NCI-H1105 (cell line): ENCODE measurements at places on chromosomes 7 and 10.

DNA sequence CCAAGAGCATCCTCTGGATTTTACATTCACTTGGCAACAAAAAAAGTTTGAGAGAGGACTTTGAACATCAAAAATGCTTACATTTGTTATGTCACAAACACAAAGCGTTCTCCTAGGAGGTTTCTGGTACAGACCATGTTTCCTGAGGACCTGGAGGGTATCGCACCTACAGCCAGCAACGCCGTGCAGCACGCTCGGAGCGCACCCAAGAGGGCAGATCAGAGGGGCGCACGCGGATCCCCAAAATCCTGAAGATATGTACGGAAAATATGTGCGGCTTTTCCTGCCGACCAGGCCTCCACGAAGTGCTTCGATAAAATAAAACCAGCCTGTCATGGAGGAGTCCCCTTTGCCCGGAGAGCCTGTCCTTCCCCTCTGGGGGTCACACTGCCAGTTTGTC, 454.9 kb downstream of the DNAJB6 start:
- DNase-seq, result no peak

DNA sequence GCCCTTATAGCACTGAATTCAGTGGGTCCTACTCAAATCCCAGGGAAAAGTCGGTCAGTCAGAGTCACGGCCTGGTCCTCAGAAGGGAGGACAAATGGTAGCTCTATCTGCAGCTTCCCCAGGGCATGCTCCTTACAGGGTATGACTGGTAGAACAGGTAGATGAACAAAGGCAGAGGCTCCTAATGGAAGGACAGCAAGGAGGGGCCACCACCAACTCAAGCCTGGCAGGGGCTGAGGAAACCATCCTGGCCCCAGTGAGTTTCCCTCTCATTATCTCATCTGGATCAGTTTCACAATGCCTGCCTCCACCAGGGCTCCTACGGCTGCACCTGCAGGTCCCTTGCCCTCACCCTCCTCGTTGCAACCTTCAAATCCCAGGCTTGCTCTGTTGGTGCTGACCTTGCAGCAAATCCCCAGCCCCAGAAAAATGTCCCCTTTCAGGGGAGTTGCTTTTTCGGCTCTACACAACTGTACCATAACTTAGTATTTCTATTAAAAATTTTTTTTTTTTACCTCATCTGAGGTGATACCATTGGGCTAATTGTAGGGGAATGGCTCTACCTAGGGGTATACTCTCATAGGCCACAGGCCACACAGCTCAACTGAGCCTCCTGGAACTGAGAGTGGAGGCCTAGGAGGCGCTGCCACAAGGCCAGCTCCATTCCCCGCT, 2.4 kb upstream of the MYO1G start:
- DNase-seq, result no peak

- no peak for DNase-seq
Observed at GRCh38 chr10:119305860-119306513, 98.6 kb downstream of the GRK5 start.

GRCh38 chr7:11009631-11010030, 36.0 kb downstream of the PHF14 start:
- DNase-seq, result no peak

DNA sequence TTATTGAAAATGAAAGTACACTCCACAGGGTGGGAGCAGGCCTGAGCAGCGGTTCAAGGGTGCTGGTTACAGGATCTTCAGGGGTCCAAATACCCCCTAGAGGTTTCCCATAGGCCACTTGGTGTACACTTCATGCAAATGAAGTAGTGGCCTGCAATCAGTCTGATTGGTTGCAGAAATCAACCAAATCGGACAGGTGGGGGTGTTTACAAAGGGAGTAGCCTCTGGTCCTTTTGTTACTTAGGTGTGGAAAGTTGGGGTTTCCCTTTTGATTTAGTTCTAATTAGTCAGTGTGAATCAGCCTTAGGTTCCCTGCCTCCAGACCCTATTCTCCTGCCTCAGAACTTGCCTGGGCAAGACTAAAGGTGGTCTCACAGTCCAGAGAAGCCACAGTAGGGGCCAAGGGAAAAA, 49.6 kb downstream of the SYPL1 start:
- DNase-seq, result no peak

GRCh38 chr7:136530831-136531230, 337.6 kb upstream of the CHRM2 start:
- DNase-seq, result peak; percentile 84

DNA sequence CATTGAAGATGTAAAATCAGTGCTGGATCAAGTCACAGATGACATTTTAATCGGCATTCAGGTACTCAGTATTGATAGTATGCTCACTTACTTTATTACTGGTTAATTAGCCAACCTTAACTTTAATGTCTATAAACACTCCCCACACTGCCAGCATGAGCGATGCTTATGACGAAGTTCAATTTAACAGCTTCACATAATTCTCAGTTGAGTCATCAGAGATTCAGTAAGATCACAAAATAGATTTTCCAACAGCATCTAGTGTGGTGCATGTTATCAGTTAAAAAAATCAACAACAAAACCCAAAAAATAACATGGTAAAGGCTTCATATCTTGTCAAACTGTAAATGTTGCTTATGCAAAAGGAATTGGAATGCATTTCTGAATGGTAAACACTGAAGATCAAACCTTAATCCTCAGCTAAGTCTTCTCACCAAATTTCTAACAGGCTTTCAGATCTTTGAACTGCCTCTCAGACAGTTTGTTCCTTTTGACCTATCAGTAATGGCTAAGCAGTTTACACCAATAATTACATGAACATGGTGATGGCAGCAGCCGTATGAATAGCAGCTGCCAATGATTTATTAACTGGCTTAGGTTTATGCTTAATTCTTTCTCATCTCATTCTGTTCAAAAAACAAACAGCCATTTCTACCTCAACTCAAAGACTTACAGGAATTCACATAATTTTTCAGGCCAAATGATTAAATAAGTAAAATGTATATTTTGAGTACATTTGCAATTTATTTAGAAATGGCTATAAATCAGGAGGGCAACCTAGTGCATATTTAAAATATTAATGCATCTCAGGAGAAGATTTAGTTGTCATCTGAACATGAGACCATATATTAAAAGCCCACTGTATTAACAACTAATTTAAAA, 98.5 kb downstream of the CABCOCO1 start:
- DNase-seq, result no peak

DNA sequence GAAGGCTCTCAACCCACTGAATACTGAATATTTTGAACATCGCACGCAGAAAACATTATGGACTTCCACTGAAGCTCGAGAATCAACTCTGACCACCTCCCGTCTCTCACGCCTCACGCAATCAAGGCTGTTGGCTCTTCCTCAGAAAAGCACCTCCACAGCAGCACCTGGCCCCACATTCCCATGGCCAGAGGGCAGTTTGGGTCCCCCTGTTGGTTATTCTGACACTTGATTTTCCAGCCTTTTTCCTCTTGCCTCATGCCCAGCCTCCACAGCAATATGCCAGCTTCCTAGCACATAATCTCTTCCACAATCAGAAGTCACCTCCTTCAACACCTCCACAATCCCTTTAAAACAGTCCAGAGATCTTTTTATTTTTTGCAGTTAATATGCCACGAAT, 55.9 kb downstream of the SVOPL start:
- DNase-seq, result no peak

GRCh38 chr10:44458671-44459413, 73.9 kb upstream of the CXCL12 start:
- DNase-seq, result no peak

DNA sequence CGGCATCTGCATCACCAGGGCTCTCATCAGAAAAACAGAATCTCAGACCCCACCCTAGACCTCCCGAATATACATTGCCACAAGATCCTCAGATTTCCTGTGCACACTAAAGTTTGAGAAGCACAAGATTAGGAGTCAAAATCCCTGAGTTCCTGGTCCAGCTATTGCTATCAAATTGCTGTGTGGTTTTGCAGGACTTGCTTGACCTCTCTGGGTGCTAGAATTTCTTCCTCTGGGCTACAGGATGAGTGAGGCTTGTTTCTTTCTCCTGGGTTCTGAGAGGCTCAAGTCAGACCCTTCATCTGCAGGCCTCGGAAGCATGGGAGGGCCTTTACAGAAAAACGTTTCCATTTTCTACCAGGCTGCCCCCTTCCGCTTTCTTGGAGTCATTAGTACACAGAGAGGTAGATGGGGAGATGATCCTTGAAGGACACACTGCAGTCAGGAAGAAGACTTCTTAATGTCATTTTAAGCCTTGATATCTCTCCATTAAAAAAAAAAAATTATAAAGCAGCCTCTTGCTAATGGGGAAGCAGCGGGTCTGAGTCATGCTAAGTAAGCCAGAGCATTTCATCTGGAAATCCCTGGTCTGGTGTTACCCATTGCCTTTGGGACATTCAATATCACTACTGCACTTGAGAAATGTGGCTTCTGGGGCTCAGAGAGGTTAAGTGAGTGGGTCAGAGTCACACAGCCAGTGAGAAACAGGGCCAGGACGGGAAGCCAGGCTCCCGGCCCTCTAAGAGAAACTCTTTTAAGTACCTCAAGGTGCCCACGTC, 173.5 kb downstream of the KCNMA1 start:
- DNase-seq, result no peak

DNA sequence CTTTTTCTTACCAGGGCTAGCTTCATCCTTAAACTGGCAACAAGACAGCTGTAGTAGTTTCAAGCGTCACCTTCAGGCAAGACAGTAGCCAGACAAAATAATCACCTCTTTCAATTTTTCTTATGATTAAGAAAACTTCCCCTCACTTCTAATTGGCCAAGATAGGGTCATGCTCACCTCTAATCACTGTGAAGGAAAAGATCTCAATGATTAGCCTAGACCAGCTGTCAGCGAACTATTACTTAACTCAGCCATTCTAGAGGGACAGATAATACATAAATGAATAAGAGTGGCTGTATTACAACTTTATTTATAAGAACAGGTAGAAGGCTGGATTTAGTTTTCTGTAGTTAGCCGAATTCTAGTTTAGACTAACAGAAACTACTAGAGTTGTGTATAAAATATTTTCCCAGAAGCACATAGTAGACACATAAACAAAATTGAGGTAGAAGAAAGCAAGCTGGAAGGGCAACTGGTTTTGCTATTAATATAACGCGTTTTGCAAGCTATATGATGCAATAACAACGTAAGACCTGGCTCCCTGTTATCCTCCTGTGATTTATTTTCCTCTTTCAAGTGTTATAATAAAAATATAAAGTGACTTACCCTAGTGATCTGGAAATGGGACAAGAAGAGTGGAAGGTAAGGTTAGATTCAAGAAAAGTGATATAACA, 64.3 kb downstream of the ELAPOR2 start:
- DNase-seq, result no peak

DNA sequence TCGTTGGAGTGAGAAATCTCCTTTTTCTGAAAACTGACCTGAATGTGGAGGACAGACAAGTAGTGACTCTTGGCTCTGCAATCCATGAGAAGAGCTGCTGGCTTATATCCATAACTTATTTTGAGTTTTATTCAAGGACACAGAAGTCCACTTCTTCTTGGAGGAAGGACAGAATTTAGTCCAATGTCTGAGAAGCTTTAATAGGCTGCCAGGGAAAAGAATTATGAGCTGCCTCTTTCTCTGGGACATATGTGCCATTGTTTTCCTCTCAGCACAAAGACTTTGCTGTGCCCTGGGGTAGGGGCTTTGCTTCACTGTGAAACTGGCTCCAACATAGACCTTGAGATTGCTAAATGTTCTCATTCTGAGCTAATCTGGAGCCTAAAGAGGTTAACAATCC, 20.5 kb upstream of the AOC1 start:
- no peak for DNase-seq

GRCh38 chr7:95200741-95201140, 123.6 kb downstream of the PON1 start:
- DNase-seq, result no peak

GRCh38 chr7:40586197-40586596, 451.4 kb downstream of the SUGCT start:
- DNase-seq, result no peak

DNA sequence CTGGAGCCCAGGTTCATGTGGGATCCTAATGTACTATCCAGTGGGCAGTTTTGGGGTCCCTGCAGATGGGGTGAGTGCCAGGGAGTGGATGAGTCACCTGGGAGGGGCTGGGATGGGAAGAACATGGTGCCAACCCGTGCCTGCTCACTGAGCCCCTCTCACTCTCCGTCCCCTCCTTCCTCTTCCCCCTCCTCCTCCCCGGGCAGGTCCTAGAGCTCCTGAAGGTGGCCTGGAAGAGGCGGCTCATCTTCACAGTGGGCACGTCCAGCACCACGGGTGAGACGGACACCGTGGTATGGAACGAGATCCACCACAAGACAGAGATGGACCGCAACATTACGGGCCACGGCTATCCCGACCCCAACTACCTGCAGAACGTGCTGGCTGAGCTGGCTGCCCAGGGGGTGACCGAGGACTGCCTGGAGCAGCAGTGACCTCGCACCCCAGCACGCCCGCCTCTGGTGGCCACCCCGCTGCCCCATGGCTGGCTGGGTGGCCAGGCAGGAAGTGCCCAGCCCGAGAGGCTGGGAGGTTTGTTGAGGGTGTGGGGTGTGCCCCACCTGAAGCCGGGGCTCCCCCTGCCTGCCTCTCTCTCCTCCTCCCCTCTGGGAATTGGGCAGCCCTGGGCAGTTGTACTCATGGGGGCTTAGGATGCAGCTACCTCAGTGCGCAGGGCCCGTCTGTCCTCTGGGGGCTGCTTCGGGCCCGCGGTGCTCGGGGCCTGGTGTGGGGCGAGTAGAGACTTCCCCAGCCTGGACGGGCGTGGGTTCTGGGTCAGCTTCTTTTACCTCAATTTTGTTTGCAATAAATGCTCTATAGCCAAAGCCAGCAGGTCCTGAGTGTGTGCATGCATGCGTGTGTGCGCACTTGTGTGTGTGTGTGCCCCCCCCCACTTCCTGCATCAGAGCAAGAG, 4.9 kb upstream of the UPK3B start:
- DNase-seq, result no peak

GRCh38 chr10:19974138-19974537, 157.9 kb downstream of the PLXDC2 start:
- no peak for DNase-seq

GRCh38 chr10:116208956-116209567, 63.9 kb downstream of the GFRA1 start:
- no peak for DNase-seq

GRCh38 chr10:103166523-103166922, 26.5 kb downstream of the NT5C2 start:
- DNase-seq, result no peak

- DNase-seq, result no peak
Observed at GRCh38 chr7:101226721-101227120, 8.8 kb downstream of the ZNHIT1 start.

DNA sequence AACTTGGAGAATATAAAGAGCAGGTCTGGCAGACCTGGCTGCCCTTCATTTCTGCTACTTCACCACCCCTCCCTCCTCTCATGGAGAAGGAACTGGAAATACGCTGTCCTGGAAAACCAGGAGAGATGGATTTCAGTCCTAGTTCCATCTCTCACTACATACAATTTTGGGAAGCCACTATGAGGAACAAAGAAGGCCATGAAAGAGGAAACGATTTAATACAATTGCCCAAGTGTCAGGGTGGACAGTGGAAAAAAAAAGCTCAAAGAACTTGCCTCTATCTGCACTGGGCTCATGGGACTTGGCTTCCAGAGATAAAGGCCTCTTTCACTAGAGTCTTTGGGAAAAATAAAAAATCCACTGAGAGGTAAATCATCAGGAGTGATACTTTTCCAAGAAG, 561.7 kb downstream of the KCNMA1 start:
- no peak for DNase-seq

DNA sequence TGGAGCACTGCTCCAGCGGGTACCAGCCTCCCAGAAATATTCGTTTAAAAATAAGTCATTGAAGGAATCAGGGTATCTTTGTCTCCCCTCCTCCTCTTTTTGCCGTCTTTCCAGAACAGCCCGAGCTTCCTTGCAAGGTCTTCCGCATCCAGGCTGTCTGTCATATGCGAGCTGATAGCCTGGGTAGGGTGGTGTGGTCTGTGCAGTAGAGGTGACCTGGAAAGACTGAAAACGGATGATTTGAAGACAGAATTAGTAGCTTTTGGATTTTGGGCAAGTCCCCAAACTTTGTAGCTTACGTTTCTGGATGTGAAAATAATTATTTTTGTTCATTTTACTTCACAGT, 480 bp downstream of the VPS50 start:
- DNase-seq, result no peak
